Activated naive CD4-positive, alpha-beta T cell treated with Interleukin-2 at 50 U/mL for 16 hours (primary cell): ENCODE measurements at places on chromosomes 5 and 9.

DNA sequence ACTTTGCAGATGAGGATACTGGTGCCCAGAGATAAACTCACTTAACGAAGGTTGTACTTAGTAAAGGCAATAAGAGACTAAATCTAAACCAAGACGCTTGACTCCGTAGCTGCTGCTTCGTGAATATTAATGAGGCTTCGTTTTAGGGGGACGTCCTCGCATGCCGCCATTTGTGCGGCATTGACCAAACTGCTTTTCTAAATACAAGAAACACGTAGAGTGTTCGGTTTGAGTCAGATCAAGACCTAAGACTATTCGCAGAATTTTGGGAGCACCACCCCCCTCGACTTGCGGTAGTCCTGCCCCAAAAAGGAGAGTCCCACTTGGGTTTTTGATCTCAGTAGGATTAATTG is 1.1 kb downstream of the NPM1 start:
- DNase-seq = peak; percentile 62

- DNase-seq = no peak
These were observed 10.2 kb downstream of the DIAPH1 start for GRCh38 chr5:141608557-141608956.

GRCh38 chr5:141495453-141495811 is 6.6 kb downstream of the PCDHGC5 start:
- no peak for DNase-seq

- peak; percentile 80 for DNase-seq
These were observed 6.9 kb downstream of the FGD3 start for GRCh38 chr9:92954049-92954861.

DNA sequence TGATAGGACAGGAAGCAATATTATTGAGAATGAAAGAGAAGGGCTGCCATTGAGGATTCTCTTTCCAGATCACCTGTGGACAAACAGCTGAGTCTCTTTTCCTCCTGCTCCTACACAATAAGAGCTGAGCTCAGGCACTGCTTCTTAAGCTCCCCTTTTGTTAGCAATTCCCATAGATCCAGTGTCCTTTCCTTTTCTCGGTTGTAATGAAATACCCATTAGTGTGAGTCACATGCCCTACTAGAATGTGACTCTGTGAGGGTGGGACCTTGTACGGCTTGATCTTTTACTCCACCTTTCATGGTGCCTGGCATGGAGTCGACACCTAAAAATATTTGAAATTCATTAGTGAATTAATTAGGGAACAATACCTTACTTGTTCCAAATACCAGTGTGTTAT is 269.2 kb downstream of the NR3C1 start:
- no peak for DNase-seq

DNA sequence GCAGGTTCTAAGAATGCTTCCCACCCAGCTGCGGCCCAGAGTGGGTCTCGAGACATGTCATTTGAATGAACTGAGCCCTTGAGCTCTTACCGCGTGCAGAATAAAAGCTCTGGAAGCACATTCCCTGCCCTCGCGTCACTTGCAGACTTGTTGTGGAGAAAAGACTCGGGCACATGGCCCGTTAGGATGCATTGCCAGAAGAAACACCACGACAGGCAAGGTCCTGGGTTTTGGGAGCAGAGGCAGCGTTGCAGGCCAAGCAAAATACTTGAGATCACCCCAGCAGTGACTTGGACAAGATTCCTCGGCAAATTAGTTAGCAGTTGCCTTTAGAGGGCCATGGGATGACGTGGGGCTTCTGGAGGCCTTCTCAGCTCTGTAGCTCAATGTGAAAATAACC is 170.8 kb upstream of the MSX2 start:
- no peak for DNase-seq

DNA sequence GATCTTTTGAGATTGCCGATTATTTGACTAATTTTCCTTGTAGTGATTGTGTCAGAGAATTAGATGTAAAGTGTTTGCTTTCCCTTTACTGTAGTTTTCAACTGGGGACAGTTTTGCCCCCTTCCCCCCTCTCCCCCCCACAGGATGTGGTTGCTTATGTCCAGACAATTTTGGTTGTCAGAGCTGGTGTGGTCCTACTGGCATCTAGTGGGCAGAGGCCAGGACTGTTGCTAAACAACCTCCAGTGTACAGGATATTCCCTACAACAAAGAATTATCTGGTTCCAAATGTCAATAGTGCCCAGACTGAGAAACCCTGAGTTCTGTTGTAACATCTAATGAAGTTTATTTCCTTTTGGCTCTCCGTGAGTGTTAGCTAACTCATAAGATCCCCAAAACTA is 20.0 kb downstream of the TMEFF1 start:
- DNase-seq = no peak

- no peak for DNase-seq
These were observed 41.9 kb downstream of the NPR3 start for GRCh38 chr5:32753051-32753450.

- no peak for DNase-seq
These were observed 316.8 kb downstream of the BRINP1 start for GRCh38 chr9:119052339-119053030.
